NCI-H1930 (cell line): ENCODE measurements at places on chromosomes 1 and 21.

GRCh38 chr1:172588296-172589291 lies 55.6 kb downstream of the SUCO start:
- no peak for DNase-seq

DNA sequence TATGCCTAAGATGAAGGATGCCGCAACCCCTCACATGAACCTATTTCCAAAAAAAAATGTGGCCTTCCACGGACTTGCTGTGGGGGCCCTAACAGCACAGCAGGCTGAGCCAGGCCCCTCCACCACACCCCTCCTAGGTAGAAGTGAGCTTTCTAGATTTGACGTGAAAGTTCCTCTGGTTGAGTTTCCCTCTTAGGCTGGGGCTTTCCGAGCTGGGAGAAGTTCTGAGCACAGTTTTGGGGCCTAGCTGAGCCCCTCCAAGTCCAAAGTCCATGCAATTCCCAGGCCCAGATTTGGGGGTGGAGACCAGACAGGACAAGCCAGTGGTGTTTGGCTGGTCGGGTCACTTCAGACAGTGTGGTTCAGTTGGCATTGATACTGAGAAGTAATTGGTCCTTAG lies 13.8 kb upstream of the PHLDA3 start:
- no peak for DNase-seq

DNA sequence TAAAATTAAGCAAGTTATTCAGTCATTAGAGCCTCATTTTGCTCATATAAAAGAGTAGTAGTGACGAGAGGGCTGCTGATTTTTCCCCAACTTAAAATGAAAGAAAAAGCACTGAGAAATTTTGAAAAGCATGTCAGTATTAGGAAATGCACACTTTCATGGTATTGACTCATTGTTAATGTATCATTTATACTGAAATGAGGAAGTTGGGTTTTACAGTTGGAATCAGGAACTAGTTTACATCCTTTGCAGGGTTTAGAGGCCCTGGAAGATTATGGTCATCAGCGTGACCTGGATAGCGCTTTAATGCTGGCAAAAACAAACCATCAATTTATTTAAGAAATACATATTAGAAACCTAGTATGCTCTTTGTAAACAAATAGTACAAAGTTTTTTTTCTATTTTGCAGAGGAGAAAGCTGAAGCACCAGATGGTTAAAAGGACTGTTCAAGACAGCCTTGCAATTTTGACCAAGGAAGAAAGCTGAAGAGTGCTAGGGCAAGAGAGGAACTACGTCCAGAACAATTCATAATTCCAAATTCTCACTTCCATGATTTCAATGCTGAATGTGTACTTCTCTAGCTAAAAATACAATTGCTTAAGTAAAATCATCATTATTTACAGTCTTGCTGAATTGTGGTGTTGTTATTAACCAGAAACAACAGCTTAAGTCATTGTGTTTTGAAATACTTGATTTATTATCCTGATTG lies 94.8 kb upstream of the SGIP1 start:
- DNase-seq = no peak

GRCh38 chr1:17235135-17235885 lies 13.6 kb upstream of the PADI3 start:
- no peak for DNase-seq

DNA sequence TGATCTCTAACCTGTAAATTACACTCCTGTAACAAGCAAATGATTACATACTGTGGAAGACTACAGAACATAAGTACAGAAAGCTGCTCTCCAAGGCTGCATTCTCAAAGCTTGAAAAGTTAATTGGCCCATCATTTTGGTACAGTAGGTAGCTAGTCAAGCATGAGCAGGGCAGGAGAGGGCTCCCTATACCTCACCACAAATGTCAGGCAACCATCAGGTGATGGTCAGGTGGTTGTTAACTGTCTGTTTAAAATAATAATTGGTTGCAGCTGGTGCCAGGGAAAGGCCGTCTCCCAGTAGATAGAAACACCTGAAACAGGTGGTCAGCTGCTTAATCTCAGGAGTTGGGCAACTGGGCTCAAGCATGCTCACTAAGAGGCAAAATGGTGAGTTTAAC lies 13.1 kb upstream of the SLC1A7 start:
- DNase-seq = no peak

- no peak for DNase-seq
These were observed 308.5 kb upstream of the ADAMTS5 start for GRCh38 chr21:27275294-27275927.

- DNase-seq = peak; percentile 38
These were observed at the start of gene BRINP2 for GRCh38 chr1:177170756-177171535. Gene BRINP2 (plus strand): TSS chr1:177170958. CDS start chr1:177229877, 58,919 bp downstream.

- DNase-seq = no peak
These were observed 1.1 kb downstream of the PLXNA2 start for GRCh38 chr1:208242941-208243526.

DNA sequence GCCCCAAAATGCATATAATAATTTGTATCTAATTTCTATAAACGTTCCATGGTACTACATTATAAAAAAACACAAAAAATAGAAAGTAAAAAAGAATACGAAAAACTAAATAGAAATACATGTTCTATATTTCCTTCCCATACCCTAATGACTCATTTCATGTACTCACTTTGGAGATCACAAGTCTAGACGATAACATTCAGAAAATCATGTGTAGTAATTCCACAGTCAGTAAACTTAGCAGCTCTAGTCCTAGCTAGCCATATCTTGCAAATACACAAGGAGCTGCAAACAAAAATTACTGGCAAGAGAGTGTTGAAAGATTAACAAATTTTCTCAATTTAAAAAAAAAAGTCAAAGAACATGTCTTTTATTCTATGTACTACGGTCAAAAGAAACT lies 1.4 kb downstream of the GOLPH3L start:
- DNase-seq = no peak

GRCh38 chr1:163054181-163054591 lies 15.0 kb upstream of the RGS4 start:
- DNase-seq = no peak

GRCh38 chr1:209505044-209505443 lies 78.5 kb upstream of the CAMK1G start:
- no peak for DNase-seq

- DNase-seq = no peak
These were observed 15.8 kb upstream of the CCDC190 start for GRCh38 chr1:162876751-162877150.

GRCh38 chr21:40146216-40146837 lies 279.1 kb downstream of the PCP4 start:
- no peak for DNase-seq

GRCh38 chr1:107777664-107778047 lies 187.3 kb downstream of the VAV3 start:
- no peak for DNase-seq

DNA sequence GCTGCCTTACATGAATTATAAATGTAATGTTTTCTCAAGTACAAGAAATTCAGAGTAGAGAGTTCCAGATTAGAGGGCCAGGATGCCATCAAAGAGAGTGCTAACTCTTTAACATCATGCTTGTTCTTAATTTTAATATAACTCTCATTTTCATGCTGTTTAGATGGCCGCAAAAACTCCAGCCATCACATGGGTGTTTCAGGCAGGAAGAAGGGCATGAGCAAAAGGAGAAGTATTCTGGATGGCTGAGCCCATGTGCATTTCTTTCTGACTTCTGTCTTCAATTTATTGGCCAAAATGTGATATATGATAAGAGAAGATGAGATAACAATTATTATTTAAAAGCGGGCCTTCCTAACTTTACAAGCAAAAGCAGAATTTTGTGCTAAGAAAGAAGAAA lies 1328.6 kb downstream of the MRPL39 start:
- no peak for DNase-seq

DNA sequence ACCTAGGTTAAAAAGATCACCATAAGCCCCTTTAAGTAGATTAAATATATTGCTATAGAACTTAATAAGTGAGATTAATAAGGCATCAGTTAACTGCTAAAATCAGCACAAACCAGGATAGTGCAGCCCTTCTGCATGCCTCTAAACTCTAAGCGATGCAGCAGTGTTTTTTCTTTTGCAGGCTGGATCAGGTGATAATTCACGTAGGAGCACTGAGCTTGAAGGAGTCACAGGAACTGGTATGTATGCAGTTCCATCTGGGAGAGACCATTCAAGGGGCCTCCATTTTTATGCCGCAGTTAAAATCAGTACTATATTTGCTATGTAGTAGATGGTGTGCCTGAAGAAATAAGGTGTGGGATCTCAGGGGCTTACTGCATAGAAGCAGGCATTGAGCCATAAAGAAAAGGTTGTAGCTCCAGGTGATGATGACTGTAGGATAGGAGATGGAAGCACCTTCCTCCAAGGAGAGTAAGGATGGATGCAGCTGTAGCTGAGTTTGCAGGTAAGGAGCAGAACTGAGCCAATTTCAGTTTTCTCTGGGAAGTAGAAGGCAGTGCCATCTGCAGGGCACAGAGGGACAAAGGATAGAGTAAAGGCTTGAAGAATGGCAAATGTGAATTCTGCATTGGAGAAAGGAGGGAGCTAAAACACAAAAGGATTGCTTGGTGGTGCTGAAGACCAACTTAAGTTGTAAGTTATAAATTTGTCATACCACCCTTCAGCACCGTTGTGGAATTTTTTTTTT lies 22.6 kb downstream of the NPL start:
- DNase-seq = no peak

DNA sequence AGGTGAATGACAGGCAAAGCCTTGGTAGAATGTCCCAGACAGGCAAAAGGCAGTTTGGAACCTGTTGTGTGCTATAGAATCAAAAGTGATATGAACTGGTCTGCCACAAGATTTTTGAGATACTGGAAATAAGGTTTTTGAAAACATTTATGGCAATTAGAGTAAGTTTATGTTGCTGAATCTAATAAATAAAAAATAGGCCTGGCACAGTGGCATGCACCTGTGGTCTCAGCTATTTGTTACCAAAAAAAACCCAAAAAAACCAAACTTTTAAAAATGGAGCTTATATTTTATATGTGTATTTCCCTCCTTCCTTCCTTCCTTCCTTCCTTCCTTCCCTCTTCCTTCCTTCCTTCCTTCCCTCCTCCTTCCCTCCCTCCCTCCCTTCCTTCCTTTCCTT lies 76.4 kb upstream of the ARTN start:
- DNase-seq = no peak

DNA sequence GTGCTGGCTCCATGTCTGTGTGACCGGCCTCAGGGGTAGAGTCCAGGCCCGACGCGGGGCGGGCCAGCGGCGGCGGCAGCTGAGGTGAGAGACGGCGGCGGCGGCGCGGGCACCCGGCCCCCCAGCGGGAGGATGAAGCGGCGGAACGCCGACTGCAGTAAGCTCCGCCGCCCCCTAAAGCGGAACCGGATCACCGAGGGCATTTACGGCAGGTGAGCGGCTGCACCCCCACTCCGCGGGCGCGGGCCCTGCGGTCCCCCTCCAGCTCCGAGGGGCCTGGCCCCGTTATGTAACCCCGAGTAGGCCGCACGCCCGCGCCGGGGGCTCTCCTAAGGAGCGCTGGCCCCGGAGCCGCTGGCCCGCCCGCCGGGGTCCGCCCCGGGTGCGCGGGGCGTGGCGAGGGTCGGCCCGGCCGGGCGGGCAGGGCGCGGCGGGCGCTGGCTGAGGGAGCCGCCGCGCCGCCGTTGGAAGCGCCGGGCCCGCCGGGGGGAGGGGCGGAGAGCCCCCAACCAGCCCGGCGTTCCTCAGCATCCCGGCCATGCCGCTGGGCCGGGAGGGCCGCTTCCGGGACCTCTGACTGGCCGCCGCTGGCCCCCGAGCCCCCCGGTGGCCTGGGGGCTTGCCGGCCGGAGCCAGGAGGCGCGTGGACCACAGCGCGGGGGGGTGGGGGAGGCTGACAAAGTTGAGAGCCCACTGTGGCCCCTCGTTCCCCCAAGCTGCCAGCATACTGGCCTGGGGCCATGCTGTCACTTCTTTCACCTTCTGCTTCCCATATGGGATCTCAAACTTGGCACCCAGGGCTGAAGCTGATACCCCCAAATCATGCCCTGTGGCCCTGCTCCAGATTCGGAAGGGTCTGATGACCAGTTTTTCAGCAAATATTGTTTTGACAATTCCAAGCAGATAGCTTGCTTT lies 527 bp downstream of the MACO1 start:
- no peak for DNase-seq

DNA sequence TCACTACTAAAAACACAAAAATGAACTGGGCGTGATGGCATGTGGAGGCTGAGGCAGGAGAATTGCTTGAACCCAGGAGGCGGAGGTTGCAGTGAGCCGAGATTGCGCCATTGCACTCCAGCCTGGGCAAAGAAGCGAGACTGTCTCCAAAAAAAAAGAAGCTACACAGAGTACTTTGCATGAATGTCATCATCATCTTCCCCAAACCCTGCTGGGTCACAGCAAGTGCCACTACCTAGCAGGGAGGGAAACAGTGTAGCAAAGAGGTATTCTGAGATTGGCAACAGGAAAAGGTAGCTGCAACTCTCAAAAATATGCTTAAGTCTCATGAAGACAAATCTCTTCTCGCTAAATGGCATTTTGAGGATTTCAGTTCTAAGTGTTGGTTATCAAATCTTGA lies 12.8 kb downstream of the NDC1 start:
- no peak for DNase-seq

- no peak for DNase-seq
These were observed 40.6 kb upstream of the HHAT start for GRCh38 chr1:210288116-210288515.

DNA sequence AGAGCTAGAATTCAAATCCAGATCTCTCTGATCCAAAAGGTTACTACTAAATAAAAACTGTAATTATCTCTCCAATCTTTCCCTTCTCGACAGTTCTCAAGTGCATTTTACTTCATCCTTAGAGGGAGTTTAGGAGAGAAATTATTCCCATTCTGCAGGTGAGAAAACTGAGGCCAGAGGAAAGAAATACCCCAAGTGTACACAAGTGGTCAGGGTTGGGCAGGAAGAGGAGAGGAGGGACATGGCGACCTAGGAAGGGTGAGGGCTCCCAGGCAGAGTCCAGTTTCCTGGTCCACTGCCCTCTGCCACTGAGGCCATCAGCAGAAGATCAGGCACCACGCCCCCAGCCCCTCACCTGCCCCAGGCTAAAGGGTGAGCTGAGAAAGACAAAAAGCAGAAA lies 127.1 kb upstream of the RUNX3 start:
- DNase-seq = no peak

GRCh38 chr1:7299994-7300393 lies 471.1 kb upstream of the VAMP3 start:
- no peak for DNase-seq

- DNase-seq = no peak
These were observed 24.4 kb downstream of the YTHDF2 start for GRCh38 chr1:28761189-28761588.

GRCh38 chr21:39348040-39348354 lies 891 bp downstream of the HMGN1 start:
- no peak for DNase-seq

DNA sequence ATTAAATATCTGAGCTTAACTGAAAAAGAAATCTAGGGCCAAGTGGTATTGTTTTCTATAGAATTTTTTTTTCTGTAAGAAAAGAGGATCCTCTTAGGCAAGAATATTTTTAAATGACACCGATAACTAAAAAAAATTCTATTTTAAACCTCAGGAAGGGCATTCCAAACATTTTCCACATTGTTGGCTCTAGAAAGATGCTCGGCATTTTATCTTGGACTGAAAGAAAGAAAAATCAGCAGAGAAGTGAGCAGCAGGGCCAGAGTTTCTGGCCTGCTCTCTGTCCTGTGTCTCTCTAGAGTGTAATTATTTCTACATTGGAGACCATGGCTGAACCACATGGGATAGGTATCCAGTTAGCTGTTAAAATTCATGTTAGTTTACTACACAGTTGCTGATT lies 192.5 kb upstream of the GREM2 start:
- DNase-seq = no peak

GRCh38 chr1:229980009-229980408 lies 87.0 kb upstream of the GALNT2 start:
- peak; percentile 17 for DNase-seq
